ENCODE measurements at places on chromosomes 12 and 14. TPM values are rescaled to one million over a fixed set of nuclear protein-coding genes. Genes with fewer than 3 reads are reported as not detected.

DNA sequence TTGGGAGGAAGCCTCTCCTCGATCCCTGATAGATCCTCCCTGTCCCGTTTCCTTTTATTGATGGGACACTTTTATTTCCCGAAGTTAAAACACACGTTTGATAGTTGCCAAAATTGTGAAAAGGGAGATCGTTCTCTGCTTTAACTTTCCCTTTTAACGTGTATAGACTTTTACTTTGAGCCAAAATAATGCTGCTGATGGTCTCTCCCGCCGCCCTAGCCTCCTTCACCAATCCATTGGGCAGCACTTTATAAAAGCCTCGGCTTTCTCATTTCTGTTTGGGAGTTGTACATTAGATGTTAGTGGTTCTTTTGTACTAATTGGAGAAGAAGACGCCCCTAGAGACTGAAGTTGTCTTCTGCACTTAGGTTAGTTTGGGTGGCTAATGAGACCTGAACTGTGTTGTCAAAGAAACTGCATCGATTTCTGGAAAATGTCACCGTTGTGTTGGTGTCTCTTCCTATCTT lies 1.4 kb downstream of the TMTC2 start:
- peak; percentile 12 for DNase-seq

GRCh38 chr12:11482955-11483354 lies 87.6 kb upstream of the PRB2 start:
- no peak for DNase-seq

- no peak for DNase-seq
Observed at GRCh38 chr14:103156651-103157378, 33.6 kb downstream of the TNFAIP2 start.

- no peak for DNase-seq
Observed at GRCh38 chr14:57909626-57910025, 43.7 kb upstream of the SLC35F4 start.

Gene FAM186B
- 0.91 TPM for polyA plus RNA-seq
